ENCODE measurements at places on chromosomes 13 and 19.

GRCh38 chr13:30061217-30061616, 210.8 kb upstream of the UBL3 start:
- no peak for DNase-seq

DNA sequence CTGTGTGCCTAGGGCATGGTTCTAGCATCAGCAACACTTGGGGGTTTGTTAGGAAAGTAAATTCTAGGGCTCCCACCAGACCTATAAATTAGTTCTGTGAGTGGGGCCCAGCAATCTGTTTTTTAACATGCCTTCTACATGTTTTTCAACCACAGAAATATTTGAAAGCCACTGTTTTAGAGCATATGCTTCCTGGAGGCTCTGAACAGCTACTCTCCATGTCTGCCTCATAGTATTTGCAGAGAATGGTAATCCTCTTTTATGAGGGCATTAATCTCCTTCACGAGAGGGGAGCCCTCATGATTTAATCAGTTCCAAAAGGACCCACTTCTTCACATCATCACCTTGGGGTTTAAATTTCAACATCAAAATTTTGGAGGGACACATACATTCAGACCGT, 6.0 kb downstream of the SPATA13 start:
- DNase-seq: no peak

DNA sequence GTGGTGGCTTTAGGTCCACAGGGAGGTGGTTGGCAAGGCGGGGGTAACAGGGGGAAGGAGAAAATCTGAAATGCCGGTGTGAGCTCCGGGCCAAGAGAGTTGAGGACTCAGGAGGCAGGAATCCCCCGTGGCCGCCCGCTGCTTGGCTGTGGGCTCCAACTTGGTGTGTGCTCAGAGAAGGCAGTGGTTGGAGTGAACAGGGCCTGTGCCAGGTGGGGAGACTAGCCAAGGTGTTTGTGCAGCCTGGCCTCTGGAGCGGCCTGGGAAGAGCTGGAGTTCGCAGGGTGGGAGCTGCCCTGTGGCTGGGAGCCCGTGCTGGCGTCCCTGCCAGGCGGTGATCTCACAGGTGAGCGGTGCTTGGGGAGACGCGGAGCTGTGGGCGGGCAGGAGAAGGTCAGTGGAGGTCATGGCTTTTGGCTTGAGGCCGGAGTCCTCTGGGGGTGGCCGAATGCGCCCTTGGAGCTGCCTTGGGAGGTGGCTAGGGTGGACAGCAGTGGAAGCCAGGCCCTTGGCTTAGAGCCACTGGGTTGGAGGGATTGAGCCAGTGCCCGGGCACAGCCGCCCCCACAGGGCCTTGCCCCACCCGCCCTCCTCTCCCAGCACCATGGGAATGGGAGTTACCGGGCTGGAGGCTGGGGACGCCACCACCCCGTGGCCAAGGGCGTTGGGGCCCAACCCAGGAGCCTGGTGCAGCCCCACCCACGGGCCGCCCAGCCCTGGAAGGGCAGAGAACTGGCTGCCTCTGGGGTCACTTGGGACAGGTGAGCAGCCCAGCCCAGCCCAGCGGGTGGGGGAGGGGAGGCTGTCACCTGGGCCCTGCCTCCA, 7.1 kb upstream of the CIRBP start:
- DNase-seq: peak; percentile 13

GRCh38 chr13:73258406-73258805, 199.6 kb downstream of the KLF5 start:
- DNase-seq: no peak

DNA sequence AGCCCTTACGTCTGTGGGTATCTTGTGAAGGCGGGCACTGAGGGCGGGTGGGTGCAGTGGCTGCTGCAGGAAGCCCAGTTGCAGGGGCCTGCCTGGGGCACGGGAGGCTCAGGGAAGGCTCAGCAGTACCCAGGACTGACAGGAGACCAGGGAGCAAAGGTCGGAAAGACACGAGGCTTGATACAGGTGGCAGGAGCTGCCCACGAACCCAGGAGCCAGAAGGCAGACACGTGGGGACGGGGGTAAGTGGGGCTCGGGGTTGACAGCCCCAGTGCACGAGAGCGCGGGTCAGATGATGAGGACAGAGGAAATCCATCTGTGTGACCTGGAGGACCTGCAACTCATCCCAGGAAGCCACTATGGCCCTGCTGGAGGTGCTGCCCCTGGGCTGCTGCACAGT, 25.3 kb downstream of the ELAVL1 start:
- DNase-seq: no peak

DNA sequence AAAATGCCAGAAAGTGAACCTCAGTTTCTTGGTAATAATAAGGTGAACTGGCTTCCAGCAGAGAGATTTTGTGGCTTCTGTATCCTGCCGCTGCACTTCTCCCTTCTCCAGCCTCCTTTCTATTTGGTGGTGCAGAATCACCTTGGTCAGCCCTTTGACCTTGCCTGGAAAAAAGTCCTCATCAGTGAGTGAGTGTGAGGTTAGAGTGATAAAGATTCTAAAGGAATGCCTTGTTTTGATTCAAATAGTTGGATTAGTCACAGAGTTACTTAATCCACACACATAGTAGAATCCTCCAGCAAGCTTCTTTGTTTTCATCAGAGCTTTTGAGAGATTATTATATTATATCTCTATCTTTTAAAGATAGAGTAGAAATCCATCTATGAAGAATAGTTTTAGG, 140.9 kb downstream of the KCNRG start:
- no peak for DNase-seq

DNA sequence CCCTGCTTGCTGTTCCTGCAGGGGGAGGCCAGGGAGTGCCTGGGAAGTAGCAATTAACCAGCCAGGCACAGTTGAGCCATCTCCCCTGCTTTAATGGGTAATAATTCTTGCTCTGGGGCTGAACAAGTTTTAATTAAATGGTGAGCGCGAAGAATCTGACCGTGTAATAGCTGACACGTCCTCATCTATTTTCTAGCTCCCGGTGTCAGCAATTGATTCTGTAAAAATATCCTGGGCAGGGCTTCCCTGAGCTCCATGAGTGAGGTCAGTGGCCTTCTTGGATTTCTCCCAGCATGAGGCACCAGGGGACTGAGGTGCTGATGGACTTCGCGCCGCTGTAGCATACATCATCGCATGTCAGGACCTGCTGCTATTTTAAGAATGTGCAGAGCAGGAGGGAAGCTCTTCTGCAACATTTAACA, 26.9 kb downstream of the SIPA1L3 start:
- DNase-seq: no peak

DNA sequence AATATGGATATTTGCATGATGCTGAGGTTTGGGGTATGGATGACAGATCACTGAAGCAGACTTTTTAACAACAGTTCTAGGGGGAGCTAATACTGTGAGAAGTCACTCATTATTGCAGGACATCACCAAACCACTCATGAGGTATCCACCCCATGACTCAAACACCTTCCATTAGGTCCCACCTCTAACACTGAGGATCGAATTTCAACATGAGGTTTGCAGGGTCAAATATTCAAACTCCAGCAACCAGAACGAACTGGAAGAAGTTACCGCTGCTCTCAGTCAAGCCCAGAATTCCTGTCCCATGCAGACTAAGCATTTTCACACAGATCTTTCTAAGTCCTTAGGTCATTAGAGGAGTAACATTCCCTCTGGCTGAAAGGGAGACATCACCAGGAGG, 758.9 kb downstream of the UQCRFS1 start:
- DNase-seq: no peak

All from NCI-H510A treated with DMSO at 0.1 percent for 48 hours (cell line).